ENCODE measurements at places on chromosomes 5 and 9.

- DNase-seq = no peak
These were observed 153.6 kb downstream of the SNX18 start for GRCh38 chr5:54671111-54671531.

DNA sequence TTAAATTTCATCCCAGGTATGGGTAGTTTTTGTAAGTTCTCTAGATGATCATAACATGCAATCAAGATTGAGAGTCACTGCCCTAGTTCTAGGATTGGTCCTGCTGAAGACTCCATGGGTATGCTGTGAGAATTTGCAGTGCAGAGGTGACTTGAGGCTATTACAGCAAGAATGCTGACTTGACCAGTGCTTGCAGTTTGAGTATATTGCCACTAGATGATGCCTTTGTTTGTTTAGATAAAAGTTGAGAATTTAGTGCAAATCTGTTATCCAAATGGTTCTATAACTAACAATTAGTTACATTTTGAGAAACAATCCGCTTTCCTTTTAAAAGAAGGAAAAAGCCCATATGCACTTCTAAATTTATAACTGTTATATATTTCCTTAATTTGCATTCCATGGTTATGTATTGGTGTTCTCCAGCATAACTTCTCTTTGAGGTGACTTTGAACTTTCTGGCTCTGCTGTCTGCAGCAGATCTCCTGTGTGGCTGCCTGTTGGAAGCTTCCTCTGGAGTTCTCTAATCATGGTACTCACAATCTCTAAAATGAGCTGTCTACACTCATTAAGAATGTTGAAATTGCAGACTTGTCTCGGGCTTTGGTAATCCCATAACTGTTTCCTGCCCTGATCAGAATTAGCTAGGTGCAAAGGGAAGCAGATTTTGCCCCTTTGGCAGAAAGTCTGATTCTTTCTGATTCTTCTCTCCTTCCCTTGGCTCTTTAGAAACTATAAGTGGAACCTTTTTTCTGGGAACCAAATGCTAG is 24.9 kb downstream of the MELK start:
- DNase-seq = no peak

DNA sequence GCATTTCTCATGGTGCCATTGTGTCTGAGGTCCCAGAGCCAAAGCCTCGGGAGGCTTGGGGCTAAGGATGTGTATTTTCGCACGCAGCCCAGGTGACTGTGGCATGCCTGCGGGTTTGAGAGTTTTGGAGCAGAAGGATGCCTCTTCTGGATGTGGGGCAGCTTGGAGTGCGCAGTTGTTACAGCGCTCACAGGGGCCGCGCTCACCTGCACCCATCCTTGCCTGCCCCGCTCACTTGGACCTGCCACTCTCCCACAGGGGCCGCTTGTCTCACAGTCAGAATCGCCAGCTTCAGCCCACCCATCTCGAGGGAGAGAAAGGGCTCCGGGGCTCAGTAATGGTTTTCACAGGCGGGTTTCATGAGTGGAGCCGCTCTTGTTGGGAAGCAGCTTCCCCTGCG is 132.9 kb downstream of the MVB12B start:
- no peak for DNase-seq

DNA sequence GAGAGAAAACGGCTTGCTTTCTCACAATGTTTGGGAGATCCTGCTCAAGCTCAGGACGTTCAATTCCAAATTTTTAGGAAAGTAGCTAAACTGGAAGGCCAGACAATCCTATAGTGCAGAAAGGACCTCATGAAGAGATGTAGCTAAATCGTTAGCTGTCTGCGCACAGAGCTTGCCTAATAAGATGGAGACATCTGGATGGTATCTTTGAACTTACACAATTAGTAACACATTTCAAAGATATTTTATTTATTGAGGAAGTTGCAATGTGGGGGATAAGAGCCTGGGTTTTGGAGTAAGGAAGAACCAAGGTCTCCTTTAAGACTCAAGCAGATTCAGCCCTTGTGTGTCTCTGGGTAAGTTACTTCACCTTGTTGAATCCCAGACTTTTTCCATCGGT is 28.6 kb upstream of the RAB14 start:
- DNase-seq = no peak

GRCh38 chr9:133227242-133227860 is 18.3 kb upstream of the OBP2B start:
- DNase-seq = no peak
